NCI-H510A (cell line): ENCODE measurements at places on chromosomes 7 and 10.

- no peak for DNase-seq
Observed at GRCh38 chr7:146773506-146773905, 656.9 kb downstream of the CNTNAP2 start.

GRCh38 chr7:42877862-42878261, 34.0 kb downstream of the C7orf25 start:
- no peak for DNase-seq

DNA sequence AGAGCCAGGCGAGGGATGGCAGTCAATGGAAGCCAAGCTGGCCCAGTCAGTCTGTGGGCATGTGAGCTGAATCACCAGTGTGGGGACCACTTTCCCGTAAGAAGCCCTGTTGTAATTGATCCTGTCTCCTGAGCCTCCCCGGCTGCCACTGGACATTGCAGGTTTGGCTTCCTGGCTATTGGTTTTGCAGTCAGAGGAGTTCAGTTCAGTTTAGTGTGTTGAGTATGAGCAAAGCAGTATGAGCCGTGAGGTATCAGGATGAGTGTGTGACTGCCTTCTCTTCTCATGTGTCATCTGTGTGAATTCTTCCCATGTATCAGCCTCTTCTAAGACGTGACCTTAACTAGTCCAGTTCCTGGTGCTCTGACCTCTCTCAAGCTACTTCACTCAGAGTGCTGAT, 227.4 kb downstream of the PRKG1 start:
- DNase-seq = no peak

GRCh38 chr10:22780474-22780885, 66.1 kb upstream of the PIP4K2A start:
- DNase-seq = no peak

- peak; percentile 20 for DNase-seq
Observed at GRCh38 chr7:107201795-107202450, 33.1 kb downstream of the HBP1 start.

- DNase-seq = no peak
Observed at GRCh38 chr7:154610903-154611302, 392.0 kb downstream of the PAXIP1 start.

- no peak for DNase-seq
Observed at GRCh38 chr7:157674027-157674714, 337.4 kb downstream of the DNAJB6 start.
